ENCODE measurements at places on chromosomes 3 and 15.

DNA sequence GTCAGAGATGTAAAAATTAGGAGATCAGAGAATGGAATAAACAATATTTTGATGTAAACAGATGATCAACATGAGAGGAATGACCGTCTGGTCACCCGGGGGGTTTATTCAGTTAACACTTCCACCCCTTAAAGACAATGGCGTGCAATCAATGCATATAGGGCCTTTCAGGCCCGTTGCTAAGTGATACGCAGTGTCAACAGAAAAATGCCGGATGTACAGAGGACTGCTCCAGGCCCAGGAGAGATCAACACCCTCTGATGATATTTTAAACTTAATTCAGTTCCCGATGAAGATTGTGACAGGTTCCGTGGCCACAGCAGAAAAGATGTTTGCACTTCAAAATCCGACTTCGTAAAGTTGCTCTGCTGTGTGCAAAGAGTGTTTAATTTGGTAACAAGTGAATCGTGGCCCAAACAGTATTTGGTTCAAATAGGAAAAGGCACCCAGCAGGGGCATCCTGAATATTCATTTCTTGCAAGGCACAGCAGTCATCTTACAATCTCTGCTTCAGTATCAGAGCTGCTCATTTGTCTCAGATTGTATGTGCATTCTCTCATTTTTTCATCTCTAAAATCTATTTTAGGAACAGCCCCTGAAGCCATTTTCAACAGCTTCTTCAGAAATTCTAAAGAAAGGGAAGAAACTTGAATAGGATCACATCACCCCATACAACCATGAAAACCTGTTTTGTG is 72.6 kb downstream of the FOXB1 start:
- DNase-seq: no peak

DNA sequence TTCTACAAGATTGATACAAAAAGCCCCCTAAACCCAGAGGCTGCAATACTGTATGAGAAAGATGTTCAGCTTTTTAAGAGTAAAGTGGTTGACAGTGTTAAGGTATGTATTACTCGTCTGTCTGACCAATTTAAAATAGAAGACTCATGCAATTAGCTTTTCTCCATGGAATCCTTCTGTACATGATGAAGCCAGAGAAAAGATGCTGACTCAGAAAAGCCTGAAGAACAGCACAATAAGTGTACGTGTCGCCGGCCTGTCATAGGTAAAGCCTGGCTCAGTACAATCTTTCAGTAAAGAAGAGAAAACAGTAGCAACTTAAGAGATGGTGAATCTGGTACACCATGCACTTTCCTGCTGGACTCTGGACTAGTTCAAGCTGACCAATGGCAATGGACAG is 16.4 kb downstream of the NEK4 start:
- DNase-seq: no peak

DNA sequence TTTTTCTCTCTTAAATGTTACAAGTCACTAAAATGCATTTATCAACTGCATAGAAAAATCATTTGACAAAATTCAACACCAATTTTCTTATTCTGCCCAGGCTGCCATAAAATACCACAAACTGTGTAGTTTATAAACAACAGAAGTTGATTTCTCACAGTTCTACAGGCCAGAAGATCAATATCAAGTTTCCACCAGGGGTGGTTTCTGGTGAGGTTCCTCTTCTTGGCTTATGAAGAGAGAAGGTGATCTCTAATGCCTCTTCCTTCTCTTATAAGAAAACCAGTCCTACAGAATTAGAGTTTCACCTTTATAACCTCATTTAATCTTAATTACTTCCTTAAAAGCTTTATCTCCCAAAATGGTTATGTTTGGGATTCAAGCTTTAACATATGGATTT is 10.9 kb upstream of the CD200R1L start:
- DNase-seq: no peak

DNA sequence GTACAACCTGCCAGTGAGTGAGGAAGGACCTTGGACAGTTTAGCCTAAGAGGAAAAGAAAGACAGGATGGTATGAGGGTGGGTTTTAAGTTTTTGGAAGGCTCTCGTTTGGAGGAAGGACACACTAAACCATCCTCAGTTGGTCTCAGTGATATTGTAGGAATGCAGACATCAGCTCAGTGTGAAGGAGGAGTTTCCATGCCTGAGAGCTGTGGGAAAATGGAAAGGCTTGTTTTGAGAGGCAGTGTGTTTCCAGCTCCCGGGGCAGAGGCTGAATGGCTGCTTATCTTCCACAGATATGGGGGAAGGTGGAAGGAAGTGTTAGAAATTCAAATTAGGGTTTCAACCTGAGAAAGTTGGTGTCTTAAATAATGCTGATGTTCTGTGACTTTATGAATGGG is 89.6 kb upstream of the MYZAP start:
- no peak for DNase-seq

GRCh38 chr15:40409366-40409765 is 3.8 kb downstream of the IVD start:
- no peak for DNase-seq

Measured in left kidney (tissue), 8 donors.